Activated CD4-positive, alpha-beta T cell treated with anti-CD3 and anti-CD28 coated beads for 4 hours (primary cell): ENCODE measurements at places on chromosomes 4 and X.

DNA sequence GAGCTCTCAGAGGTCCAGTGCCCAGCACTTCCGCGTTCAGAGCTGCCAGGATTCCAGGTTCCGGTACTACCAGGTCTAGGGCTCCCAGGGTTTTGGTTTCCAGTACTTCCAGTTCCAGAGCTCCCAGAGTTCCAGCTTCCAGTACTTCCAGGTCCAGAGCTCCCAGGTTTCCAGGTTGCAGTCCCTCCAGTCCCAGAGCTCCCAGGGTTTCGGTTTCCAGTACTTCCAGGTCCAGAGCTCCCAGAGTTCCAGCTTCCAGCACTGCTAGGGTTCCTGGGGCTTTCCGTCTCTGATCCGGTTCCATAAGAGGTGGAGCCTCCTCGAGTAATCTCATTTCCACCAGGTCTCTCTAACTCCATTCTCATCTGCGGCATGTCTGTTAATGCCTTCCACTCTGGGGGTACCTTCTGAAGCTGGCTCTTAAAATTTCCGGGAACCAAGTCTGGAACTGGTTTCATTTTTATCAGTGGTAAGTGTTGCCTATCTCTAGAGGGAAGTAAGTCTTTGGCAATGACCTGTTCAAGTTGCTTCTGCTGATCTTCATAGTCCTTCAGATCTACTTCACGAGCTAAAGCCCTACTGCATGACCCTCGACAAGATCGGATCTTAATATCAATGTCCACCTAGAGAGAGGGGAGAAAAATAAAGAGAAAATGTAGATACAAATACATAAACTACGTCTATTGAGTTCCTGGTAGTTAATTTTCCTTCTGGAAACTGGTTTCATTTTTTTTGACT lies 4.1 kb downstream of the FGA start:
- DNase-seq: no peak

DNA sequence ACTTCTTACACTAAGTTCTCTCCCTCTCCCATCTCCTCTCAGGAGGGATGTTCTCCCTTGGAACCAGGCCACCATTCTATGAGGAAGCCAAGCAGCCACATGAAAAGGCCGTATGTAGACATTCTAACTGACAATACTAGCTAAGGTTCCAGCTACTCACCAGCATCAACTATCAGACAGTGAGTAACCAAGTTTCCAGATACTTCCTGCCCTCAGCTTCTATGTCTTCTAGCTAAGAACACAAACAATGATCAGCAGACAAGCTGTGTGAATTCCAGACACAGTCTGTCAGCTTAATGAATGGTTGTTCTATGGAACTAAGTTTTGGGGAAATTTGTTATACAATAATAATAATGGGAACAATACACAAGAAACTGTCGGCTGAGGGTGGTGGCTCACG lies 50.8 kb downstream of the SMIM14 start:
- no peak for DNase-seq

- no peak for DNase-seq
Measured at GRCh38 chrX:147901461-147902126, 10.1 kb upstream of the FMR1 start.

- DNase-seq: no peak
Measured at GRCh38 chrX:103730796-103731493, 20.2 kb downstream of the TMEM31 start.

GRCh38 chr4:567457-568350 lies 8.4 kb downstream of the TMEM271 start:
- no peak for DNase-seq

DNA sequence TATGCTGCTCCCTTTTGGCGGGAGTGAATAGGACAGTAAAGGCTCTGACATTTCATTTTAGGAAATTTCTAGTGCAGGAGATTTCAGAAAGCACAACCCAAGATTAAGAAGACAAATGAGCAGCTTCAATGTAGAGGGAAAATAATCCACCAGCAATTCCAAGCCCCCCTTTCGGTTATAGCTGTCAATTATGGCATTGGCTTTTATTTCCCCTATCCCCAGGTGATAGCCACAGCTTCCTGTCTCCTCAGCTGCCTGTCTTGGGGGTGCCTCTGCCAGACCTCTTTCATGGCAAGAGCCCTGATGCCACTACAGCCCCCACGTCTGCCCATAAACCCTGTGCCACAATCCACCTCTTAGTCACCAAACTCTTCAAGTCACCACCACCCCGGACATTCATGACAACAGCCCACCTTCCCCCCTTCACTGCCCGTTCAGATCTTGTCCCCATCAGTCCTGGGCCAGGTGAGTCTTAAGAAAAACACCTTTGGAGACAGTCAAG lies 48.4 kb upstream of the CLNK start:
- no peak for DNase-seq

DNA sequence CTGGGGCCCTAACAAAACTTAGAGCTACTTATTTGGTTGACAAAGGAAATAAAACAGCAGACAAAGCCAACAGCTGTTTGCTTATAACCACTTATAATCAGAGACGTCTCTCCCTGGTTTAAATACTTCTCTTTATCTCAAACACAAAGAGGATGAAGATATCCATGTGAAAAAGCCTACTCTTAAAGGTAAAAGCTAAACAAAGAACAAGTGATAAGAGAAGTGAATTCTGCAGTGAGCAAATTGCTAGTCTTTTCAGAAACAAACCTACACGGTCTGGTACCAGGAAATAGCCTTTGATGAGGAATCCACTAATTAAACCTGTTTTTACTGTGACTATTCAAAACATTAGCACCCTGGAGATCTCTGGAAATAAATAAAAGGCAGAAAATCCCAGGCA lies 46.7 kb downstream of the GRIA3 start:
- no peak for DNase-seq

DNA sequence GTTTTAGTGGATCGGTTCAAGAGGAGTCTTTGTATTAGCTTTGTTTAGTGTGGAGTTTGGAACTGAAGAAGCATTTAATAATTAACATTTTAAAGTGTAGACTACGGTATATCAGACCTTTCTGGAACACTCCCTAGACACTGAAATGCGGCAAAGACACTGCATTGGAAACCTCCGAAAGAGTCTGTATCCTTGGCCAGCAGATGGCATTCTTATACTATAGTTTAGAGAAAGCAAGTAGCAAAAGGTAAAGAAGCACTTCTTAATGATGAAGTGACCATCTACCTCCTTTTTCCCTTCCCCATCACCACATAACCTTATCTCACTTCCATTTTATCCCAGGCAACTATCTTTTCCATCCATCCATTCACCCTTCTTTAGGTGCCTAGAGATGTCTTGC lies 7.6 kb downstream of the FABP2 start:
- peak; percentile 46 for DNase-seq

GRCh38 chr4:176484301-176484984 lies 164.7 kb downstream of the SPCS3 start:
- no peak for DNase-seq

DNA sequence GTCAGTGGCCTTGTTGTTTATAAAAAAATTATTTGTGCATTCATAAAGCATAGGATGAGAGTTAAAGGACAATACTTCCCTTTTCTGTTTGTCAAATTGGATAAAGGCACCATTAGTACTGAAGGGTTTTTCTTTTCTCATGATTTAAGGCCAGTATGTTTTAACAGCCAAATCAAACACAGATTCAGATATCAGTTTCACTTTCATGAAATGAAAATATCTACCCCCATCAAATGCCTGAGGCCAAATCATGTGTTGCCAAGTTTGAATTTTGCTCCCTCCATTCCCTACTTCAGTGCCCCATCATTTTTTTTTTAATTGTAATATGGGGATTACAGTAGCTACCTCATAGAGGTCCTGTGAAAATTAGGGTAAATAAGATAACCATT lies 745.9 kb downstream of the RPA4 start:
- no peak for DNase-seq

GRCh38 chr4:81352446-81352835 lies 119.3 kb downstream of the RASGEF1B start:
- DNase-seq: no peak

DNA sequence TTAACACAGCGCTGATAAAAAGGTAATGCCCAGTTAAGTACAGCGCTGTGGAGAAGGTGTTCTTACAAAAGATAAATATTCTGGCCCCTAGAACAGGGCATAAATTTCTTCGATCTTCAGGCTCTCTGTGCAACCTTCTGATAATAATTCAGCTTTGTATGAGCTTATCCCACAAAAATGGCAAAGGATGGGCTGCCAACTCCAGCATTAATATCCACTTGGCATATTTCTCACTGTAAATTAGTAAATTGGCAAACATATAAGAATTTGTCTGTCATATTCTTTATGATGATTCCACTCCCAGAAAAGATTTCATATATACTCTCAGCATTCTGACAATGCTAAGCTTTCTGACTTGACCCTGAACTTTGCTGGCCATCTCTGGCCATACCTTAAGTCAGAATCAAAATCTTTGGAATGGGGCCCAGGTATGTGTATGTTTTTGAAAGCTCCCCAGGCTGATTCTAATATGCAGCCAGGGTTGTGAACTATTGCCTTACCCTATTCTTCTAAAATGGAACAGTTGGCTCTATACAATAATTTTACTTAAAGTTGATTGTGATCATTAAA lies 134.8 kb downstream of the FRYL start:
- no peak for DNase-seq
